D341Med (cell line): ENCODE measurements at places on chromosomes 7 and 10.

DNA sequence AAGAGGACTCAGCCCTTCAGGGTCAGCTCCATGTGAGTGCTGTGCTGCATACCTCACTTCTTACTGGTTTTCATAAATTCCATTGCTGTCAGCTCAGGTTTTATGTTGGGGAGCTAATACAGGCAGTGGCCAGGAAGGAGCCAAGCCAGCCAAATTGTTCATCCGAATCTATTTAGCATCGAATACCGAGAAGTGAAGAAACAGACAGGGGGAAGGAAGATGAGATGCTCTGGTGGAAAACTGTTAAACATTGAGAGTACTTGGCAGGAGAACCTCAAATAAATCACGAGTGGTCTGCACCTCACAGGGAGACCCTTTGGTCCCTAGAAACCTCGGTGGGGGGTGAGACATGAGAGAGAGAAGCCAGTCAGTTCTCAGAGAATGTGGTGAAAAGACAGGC lies 196.0 kb upstream of the TMEM72 start:
- no peak for DNase-seq

- no peak for DNase-seq
Measured at GRCh38 chr10:130740166-130740565, 571.4 kb downstream of the TCERG1L start.

DNA sequence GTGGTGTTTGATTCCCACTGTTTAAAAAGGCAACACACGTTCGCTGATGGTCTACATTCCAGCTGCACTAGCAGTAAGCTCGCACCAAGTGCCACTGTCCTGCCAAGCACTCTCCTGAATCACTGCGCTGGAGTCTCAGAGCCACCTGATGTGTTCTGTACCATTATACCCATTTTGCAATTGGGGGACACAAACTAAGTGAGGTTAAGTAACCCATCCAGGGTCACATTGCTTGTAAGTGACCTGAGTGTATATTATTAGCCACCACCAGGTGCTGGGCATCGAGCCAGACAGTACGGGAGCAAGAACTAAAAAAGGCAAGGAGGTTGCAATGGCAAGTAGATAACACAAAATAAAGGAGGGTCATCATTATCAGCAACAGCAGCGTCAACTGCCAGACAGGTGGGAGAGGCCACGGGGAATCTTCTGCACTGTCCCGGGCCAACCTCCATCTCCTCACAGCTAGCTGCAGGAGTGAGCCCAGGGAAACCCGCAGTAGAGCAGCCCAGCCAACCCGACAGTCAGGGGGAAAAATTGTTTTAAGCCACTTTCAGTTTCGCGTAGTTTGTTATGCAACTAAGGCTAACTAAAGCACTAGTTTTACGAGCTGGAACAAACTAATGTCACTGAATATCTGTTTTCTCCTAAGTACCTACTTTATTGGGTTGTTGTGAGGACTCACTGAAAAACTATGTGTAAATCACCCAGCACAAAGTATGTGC lies 712 bp upstream of the CPVL start:
- no peak for DNase-seq

GRCh38 chr10:89371079-89371478 lies 6.8 kb upstream of the IFIT1B start:
- no peak for DNase-seq

GRCh38 chr7:134891696-134892678 lies 94.3 kb upstream of the AGBL3 start:
- peak; percentile 32 for DNase-seq

DNA sequence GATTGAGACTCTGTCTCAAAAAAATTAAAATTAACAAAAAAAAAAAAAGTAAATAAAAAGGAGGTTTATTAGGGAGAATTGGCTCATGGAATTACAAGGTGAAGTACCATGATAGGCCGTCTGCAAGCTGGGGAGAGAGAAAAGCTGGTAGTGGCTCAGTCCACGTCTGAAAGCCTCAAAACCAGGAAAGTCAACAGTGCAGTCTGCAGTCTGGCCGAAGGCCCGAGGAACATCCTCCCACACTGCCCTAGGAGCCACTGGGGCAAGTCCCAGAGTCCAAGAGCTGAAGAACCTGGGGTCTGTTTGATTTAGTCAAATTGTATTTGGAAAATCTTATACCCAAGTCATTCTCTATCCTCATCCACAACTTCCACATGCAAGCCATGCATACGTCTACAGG lies 59.0 kb upstream of the RAB18 start:
- no peak for DNase-seq

GRCh38 chr10:24652381-24652957 lies 71.2 kb downstream of the ARHGAP21 start:
- no peak for DNase-seq

- no peak for DNase-seq
Measured at GRCh38 chr10:83943920-83944319, 195.4 kb upstream of the GHITM start.

DNA sequence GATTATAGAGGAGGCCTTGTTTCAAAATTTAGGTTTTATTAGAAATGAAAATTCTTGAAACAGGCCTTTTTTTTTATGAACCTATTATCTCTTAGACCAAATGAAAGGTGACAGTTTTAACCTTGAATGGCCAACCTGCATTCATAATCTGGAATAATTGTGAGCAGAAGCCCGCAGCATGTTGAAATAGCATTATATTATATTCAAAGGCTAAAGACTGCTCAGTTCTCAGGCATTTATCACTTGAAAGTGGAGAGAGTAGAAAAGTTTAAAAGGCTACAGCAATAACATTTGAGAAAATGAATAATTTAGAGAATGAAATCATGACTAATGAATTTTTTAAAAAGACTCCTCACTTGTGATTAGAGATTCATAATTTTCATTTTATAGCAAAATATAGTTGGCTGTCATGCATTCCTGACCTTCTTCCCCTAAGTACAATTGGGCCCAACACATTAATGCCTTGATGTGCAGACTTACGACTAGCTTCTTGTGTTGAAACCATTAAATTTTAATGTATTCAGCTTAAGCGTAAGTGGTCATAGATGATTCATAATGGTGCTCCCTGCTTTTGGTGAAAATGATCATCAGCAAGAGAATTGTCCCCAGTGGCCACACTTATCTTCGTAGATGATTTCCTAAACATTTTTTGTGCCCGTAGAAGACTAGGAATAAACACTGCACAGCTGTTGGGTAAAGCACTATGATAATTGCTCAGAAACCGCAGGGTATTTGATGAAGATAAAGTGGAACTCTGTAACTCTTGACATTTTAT lies 346.6 kb upstream of the BMPER start:
- DNase-seq = no peak
